Calu3 (cell line): ENCODE measurements at places on chromosomes 2 and 18. TPM values are rescaled to one million over a fixed set of nuclear protein-coding genes. Genes with fewer than 3 reads are reported as not detected.
A peak's percentile ranks its signal among the peaks of the same experiment; 100 is the strongest.

GRCh38 chr2:241861264-241861663 is 2.6 kb upstream of the PDCD1 start:
- no peak for DNase-seq

GRCh38 chr18:35469725-35470124 is 28.0 kb downstream of the INO80C start:
- DNase-seq, result no peak

- no peak for DNase-seq
Observed at GRCh38 chr2:21452678-21453077, 328.9 kb downstream of the TDRD15 start.

GRCh38 chr2:169659320-169659719 is 34.9 kb downstream of the CFAP210 start:
- no peak for DNase-seq

GRCh38 chr2:235685024-235685721 is 191.3 kb downstream of the AGAP1 start:
- DNase-seq, result no peak

DNA sequence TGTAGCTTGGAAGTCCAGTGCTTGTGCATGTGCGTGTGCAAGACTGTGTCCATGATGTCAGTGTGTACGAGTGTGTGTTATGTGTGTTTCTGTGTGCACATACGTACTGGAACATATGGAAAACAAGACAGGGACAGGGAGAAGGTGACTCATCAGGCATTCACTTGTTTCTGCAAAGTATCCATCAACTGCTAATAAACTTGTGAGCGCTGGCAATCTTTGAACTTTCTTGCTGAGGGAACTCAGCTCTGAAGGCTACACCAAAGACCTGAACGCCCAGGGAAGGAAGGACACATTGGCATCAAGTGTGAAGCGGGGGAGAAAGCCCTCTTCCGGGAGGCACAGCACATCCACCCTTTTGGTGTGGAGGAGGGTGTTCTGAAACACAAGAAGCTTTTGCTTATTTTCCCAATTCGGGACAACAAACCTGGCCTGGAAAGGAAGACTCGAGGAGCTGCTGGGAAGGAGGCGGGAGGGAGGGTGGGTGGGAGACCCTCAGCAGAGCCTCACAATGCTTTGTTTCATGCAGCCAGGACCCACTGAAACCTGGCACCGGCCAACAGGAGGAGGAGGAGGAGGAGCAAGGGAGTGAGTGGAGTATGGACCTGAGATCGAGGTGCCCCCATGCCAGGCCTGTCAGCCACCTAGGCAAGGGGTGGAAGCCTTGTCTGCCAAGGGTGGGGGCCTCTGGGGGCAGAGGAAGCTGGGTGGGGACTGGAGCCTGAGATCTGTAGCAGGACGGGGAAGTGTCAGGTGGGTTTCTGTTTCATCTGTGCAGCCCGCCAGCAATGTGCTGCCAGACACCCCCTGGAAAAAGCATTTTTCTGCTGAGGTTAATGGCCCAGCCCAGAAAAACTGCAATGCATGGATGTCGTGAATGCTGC is 26.8 kb downstream of the SMAD7 start:
- no peak for DNase-seq

DNA sequence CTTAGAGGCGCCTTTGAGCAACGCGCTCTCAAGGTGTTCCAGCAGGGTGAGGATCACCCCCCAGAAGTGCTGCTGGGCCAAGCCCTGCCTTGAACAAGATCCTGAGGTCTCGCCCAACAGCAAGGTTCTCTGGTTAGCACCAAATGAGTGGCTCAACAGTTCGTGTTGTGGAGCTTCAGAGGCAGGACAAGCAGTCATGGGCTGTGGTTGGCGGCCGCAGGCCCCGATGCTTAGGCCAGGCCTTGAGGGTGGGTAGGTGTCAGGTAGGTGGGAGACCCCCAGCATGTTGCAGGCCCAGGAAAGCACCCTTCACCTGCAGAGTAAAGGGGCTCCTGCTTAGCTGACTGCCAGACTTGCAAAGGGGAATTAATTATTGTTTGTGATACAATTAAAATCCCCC is 70.2 kb upstream of the FOSL2 start:
- DNase-seq, result no peak

DNA sequence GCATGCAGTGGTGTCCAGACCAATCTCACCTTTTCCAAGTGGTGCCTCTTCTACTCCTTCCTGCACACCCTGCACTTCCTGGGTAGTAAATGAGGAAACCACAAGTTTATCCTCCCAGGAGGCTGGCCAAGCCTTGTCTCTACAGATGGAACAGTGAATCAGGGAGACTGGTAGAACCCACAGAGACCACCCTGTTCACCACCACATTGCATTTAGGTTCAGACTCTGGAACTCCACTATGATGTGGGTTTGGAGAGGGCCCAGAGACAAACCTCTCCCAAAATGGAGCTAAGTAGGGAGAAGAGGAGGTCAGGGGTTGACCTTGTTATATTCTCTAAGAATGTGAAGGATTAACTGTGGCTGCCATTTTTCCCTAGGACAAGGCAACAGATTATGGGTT is 102.8 kb upstream of the FZD7 start:
- DNase-seq, result no peak

- no peak for DNase-seq
Observed at GRCh38 chr2:201233812-201234662, 26.3 kb upstream of the CASP8 start.

DNA sequence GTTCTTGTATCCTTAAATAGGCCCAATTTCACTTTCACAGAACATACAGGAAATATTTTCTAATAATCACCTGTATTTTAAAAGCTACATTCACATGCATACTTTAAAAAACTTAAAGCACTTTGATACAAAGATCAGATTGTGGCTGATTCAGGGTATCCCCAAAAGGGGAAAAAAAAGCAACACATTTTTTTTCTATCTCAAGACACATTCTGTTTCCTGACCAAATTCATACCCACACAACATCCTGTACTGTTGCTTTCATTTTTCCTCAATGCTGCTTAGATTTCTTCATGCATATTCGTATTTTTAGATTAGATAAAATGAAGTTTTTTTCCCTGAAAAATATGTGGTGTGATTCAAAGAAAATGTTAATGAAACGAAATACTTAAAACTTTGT is 122.5 kb downstream of the TMEFF2 start:
- DNase-seq, result no peak

DNA sequence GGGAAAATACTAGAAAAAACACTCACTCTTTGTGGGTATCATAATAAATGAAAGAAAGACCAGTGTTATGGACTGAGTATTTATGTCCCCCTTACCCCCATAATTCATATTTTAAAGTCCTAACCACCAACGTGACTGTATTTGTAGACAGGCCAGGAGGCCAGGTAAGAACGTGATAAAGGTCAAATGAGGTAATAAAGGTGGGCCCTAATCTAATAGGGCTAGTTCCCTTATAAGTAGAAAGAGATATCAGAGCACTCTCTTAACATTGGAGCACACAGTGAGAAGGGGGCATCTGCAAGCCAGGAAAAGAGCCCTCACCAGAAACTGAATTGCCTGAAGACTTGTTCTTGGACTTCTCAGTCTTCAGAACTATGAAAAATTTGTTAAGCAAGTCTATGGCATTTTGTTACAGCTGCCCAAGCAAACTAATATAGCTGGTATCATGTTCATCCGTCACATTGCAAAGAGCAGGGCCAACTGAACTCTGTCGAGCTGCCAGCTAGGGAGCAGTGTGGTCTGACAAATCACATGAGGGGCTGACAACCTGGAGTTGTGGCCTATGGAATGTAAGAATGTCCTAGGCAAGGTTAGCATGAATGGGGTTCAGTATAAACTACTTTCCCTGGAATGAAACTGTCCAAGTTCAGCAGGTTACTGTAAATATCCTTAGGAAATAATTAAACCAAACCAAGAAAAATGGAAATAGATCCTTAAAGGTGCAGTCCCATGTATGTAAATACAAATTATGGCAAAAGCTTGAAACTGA is 280.9 kb downstream of the ZNF385B start:
- DNase-seq, result peak; percentile 74

- DNase-seq, result no peak
Observed at GRCh38 chr2:226483143-226483542, 316.5 kb downstream of the IRS1 start.

- DNase-seq, result no peak
Observed at GRCh38 chr2:159119652-159120257, 151.3 kb downstream of the TANC1 start.

- no peak for DNase-seq
Observed at GRCh38 chr2:197809064-197809463, 4.7 kb downstream of the PLCL1 start.

REG1B gene
- total RNA-seq, result not detected in 2 replicates

LAMA3 gene
- 207 and 233 TPM in 2 replicates for total RNA-seq

PDCD1 gene
- not detected in 2 replicates for total RNA-seq

COL4A3 gene
- total RNA-seq, result 17.6 and 20.2 TPM in 2 replicates

KCNJ3 gene
- total RNA-seq, result 0.17 and 0.22 TPM in 2 replicates

SPATA3 gene
- not detected in 2 replicates for total RNA-seq

XIRP2 gene
- not detected in 2 replicates for total RNA-seq

NMUR1 gene
- not detected in 2 replicates for total RNA-seq
